Stimulated activated CD8-positive, alpha-beta memory T cell treated with anti-CD3 and anti-CD28 coated beads, Interleukin-15, amount 100 ng/mL, for 24 hours (primary cell): ENCODE measurements at places on chromosomes 7 and 10.

- no peak for DNase-seq
Measured at GRCh38 chr7:33185786-33186185, 56.4 kb downstream of the BBS9 start.

- no peak for DNase-seq
Measured at GRCh38 chr7:45920502-45921380, at the start of gene IGFBP3. Gene IGFBP3 (minus strand): TSS chr7:45921272. CDS start chr7:45921140, 132 bp downstream.

DNA sequence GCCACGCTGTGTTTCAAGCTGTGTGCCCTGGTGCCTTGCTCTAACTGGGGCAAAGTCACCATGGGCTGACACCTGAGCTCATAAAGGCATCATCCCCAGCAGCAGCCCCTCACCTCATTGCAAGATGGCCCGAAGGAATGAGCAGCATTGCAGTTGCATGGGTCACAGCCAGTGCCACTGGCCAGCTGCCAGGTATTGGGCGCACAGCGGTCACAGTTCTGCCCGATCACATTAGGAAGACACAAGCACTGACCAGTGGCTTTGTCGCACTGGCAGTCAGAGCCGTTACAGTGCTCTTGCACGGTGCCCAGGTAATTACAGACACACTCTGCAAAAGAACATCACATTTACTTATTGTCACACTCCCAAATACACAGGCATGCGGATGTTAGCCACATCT, 51.1 kb downstream of the LAMB1 start:
- DNase-seq, result no peak

DNA sequence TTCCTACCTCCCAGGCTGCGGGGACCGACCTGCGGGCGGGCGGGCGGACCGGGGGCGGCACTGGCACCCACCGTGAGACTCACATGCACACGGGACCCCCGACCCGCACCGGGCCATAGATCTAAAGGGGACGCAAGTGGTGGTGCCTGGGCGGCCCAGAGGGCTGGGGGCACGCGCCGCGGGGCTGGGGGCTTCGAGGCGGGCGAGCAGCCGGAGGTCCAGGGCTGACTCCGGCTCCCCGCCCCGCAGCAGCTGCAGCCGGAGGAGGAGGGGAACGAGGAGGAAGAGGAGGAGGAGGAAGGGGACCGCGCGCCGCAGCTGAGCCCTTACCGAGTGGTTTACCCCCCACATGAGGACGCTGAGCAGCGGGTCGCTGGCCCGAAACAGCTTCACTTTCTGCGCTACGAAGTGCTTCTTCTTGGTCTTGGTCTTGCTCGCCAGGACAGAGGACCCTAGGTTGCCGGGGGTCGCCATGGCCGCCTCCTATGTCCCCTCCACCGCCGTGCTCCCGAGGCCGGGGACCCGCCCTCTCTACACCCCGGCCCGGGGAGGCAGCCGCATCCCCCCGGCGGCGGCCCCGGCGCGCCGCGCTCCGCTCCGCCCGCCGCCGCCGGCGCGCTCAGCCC, 412 bp downstream of the PIP4K2A start:
- DNase-seq, result peak; percentile 10

DNA sequence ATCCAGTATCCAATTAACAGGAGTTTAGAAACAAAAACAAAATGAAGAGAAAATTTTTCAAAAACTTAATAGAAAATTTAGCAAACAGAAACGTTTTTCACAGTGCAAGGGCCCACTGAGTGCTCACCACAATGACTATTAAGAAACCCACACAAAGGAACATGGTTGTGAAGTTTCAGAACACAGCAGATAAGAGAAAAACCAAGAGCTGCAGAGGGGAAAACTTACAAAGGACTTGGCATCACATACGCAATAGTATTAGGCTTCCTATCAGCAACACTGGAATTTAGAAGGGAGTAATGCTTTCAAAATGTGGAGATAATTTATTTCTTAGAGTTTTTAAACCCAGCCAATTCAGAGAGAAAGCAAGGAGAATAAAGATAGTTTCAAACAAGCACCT, 1.7 kb upstream of the C7orf25 start:
- DNase-seq, result no peak

- DNase-seq, result no peak
Measured at GRCh38 chr7:74020390-74020789, 7.6 kb upstream of the ELN start.

- DNase-seq, result no peak
Measured at GRCh38 chr7:92749832-92750446, 86.4 kb downstream of the CDK6 start.

DNA sequence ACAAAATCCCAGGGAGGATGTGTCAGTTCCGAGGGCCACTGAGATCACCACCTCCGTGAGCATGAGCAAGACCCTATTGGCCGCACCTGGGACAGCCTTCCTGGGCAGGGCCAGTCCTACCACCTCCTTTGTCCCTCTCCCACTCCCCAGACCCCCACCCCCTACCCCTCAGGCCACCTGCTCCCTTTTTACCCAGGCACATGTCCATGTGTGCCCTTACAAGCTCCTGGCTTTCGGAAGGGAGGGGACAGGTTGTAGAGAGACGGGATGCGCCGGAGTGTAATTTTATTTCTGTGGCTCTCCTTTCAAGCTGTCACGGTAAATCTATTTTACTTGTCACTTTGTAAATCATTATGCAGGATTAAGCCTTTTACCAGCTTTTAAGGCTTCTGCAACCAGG, 20.9 kb downstream of the ZMIZ1 start:
- DNase-seq, result no peak

DNA sequence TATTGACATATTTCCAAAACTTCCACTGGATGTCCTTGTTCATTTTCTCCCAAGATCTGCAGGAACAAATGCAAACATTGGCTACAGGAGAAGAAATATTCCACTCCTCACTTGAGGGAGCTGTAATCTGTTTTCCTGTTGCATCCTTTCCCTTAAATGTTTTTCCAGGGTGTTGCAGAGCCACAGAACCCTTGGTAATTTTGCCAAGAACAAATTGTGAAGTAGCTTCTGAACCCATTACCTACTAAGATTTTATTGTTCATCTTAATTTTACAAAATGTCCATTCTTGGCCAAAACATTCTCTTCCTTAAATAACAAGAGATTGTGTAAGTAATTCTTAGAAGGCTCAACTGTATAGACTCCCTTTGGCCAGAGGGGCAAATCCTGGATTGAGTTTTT, 177.0 kb downstream of the GNAT3 start:
- no peak for DNase-seq

GRCh38 chr10:124308811-124309210, 109.9 kb downstream of the OAT start:
- no peak for DNase-seq

DNA sequence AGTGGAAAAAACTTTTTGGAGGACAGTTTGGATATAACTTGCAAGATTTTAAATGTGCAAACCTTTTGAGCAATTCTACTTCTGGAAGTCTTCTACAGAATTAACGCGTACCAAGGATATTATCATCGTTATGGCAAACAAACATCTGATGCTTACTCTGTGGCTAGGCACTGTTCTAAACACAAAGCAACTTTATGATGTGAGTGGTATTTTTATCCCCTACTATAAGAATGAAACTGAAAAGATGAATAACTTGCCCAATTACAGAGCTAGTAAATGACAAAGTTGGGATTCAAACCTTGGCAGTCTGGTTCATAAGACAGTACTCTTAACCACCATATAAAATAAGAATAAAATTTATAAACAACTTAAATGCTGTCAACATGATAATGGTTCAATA, 15.8 kb downstream of the ASZ1 start:
- DNase-seq, result no peak

- DNase-seq, result no peak
Measured at GRCh38 chr10:85784792-85785191, 581.8 kb downstream of the GRID1 start.

DNA sequence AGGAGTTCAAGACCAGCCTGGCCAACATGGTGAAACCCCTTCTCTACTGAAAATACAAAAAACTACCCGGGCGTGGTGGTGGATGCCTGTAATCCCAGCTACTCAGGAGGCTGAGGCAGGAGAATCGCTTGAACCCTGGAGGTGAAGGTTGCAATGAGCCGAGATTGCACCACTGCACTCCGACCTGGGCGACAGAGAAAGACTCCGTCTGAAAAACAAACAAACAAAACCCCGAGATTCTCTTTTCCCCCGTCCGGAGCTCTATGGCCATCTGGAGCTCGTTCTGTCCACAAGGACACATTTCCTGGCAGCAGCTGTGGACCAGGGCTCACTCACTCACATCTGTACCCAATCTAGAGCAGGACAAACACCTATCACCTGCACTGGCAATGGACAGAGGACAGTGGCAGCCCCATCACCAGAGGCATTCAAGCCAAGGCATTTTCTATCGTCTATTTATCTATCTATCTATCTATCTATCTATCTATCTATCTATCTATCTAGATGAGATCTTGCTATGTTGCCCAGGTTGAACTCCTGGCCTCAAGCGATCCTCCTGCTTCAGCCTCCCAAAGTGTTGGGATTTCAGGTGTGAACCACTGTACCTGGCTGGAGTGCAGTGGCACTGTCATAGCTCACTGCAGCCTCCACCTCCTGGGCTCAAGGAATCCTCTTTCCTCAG, 167.1 kb upstream of the TNRC18 start:
- DNase-seq, result no peak

- no peak for DNase-seq
Measured at GRCh38 chr10:123093489-123093888, 42.3 kb upstream of the HMX3 start.
